Activated CD4-positive, CD25-positive, alpha-beta regulatory T cell treated with anti-CD3 and anti-CD28 coated beads, Interleukin-2, amount 50 U/mL, for 16 hours (primary cell): ENCODE measurements at places on chromosomes 12 and 14.

DNA sequence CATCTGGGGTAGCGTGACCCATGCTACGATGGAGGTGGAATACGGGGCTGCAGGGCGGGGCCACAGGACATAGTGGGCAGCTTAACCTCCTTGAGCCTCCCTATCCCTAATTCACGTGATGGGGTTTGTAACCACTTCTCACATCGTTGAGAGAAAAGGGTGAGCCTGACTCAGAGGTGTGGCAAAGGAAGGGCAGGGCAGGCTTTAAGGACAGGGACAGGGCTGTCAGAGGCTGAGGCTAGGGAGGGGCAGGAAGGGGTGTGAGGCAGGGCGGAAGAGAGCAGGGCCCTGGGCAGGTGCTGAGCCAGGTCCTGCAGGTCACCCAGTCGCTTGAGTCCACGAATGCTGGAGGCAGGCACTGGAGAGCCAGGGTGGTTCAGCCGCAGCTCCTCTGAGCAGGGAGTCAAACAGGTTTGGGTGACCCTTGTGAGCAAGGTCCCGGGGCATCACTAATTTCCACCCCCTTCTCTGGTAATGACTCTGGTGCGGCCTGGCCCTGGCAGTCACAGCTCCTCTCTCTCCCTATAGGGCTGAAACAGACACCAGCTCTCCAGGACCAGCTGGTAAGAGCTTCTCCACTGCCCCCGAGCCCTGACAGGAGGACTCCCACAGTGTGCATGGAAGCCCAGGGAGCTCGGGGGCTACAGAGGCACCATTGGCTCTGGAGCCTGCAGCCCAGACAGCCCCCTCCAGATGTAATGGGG lies 7.5 kb upstream of the AQP2 start:
- no peak for DNase-seq

- no peak for DNase-seq
These were observed 11.9 kb downstream of the RIN3 start for GRCh38 chr14:92525322-92526095.

DNA sequence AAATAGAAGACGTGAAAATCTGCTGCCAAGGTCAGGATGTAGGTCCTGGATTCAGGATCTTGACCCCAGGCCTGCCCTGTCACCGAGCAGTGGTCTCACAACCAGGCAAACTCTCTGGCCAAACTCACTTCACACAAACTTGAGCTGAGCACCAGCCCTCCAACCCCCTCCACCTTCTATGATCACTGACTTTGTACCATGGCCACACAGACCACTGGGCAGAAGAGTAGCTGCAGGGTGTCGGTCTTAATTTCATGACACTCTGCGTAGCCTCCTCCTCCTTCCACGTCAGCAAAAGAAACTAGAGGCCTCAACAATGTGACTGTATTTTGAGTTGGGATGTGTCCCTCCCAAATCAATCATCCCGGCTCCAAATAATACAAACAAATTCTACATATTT lies 7.2 kb upstream of the TBX3 start:
- no peak for DNase-seq

GRCh38 chr12:129791396-129791795 lies 112.4 kb downstream of the TMEM132D start:
- no peak for DNase-seq

DNA sequence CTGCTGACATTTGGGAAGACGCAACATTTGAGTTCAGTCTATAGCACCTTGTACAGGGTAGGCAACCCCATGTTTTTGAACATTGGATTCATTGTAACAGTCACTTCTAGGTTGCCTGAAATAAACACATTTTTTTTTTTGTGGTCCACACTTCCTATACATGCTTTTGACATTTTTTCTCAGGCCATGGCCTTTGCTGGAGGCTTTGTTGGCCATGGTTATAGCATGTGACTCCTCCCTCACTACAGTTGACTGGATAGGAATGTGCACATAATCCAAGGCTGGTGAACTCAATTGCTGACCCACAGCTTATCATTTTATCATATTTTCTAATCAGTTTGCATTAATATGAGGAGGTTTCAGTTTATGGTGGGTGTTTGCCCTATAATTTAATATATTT lies 60.6 kb downstream of the TMEM117 start:
- DNase-seq, result no peak
